Peyer's patch (tissue), 4 donors: ENCODE measurements at places on chromosomes 6 and 20. TPM values are rescaled to one million over a fixed set of nuclear protein-coding genes. Genes with fewer than 3 reads are reported as not detected.

DNA sequence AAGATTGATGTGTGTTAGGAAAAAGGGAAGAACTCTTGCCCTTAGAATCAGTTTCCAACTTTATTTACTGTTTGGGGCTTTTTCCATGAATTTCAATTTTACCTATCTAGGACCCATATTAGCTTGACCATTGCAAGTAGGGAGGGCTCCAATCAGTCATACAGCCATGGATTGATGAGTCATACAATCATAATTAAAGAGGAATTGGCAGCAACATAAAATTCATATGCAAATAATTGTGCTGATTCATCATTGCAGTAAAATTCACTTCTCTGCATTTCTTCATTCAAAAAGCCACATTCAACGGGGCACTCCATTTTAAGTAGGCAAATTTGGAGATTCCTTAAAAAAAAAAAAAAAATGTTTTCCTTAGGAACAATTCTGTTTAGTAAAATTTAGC is 1016.4 kb downstream of the KIF16B start:
- DNase-seq = no peak

DNA sequence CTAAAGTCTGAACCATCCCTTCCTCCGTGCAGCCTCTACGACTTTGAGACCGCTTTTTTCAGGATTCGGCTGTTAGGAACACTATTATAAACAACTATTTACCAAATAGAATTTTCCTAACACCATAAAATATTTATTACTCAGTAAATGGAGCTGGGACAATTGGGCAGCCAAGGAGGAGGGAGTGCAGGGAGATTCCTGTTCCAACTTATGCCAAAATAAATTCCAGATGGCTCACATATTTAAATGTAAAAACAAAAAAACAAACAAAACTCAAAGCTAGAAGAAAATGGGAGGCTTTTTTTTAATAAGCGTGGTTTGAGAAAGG is 48.1 kb downstream of the TCP11 start:
- DNase-seq = no peak

DNA sequence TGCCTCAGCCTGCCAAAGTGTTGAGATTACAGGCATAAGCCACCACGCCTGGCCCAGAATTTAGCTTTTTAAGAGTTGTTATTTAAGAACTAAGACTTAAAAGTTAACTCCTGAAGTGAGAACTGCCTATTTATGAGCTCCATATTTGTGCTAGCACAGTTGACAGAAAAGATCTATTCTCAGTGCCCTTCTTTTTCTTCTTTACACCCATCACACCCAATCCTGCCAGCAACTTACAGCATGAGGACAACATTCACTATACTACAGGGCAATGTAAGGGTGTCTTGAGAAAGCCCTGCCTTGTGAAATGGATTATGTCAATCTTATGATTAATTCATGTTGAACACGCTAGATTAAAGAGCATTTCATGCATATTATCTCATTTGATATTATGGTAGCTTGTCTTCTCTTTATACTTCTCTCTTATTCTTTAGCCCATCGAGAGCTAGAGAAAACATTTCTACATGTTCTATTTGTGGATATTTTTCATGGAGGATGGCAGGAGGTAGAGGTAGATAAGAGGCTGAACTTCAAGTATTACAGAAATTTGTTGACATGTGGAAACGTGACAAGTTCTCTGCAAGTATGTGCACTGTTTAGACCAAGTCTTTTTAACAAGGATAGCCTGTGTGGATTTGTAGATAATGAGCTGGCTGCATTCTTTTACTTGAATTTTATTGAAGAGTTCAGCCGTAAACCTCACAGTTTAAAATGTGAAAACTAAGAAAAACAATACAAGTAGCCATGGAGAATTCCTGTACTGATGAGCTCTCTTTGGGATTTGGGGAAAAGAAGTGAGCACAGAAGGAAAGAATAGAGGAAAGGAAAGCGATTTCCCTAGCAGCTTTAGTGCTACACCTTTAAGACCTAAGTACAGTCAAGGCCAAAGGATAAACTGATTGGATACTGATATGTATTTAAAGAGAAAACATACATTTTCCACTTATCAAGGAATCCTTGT is 212.2 kb downstream of the ARHGAP18 start:
- DNase-seq = no peak

DNA sequence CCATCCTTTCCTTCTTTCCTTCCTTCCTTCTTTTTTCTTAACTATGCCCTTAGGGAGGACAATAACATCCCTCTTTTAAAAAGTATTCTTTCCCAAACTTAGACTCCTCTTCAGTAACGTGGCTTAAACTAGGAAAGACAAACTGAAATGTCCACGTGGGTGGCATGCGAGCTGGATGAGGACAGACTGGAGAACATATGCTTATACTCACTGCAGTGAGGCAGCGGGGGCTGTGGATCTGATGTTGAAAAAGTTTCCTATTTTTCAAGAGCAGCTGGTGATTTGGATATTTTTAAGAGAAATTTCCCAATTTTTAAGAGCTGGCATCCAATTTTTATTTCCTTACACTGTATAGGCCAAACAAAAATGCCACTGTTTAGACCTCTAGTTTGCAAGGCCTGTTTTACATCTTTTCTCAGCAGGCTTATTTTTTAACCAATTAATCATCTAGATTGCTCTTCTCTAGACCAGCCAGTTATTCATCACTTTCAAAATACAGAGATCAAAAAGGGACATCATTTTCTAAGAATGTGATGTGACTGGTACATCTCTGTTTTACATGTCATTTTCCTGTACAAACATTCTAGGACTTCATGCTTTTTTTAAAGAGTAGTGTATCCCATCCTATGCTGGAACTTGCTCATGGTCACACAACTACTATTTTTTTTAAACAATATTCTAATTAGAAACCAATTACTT is 226.5 kb downstream of the BTBD9 start:
- DNase-seq = no peak

The BNIP5 gene
- total RNA-seq = 9.1 TPM
